AG08396 (cell line): ENCODE measurements at places on chromosomes 5 and 9.
A peak's percentile ranks its signal among the peaks of the same experiment; 100 is the strongest.

GRCh38 chr9:92714787-92715487, 45.0 kb upstream of the IPPK start:
- DNase-seq: peak; percentile 5

- no peak for DNase-seq
Measured at GRCh38 chr5:120062515-120062917, 401.6 kb upstream of the PRR16 start.

- DNase-seq: no peak
Measured at GRCh38 chr5:5039918-5040317, 100.2 kb upstream of the ADAMTS16 start.

DNA sequence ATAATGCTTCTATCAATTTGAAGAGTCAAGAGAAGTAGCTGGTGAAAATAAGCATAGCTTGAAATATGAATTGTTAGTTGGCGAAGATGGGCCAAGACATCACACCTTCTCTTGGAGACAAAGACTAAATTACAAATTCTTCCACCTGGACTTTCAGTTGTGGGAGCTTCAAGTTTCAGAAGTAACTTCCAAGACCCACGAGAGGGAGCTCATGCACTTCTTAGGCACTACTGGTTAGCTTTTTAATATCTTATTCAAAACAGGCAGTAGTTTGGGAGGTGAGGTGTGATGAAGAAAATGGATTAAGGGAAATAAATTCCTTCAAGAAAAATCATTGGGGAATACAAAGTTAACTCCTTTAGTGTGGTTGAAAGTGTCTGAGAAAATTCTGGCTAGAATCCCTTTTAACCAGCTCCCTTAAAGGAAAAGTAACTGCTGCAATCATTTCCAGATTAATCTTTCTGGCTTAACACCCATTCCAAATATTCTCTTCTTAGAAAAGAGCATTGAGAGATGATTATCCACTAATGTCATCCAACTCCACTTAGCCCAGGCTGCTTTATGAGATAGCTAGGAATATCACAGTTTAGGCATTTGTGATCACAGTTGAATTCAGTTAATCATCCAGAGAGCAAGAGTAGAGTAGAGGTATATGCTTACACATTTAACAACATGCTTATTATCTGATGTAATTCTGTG, 139.5 kb upstream of the DMRTA1 start:
- peak; percentile 38 for DNase-seq

- no peak for DNase-seq
Measured at GRCh38 chr5:98282521-98282920, 490.9 kb upstream of the RGMB start.

- DNase-seq: peak; percentile 23
Measured at GRCh38 chr9:16341177-16341576, 529.3 kb downstream of the BNC2 start.

DNA sequence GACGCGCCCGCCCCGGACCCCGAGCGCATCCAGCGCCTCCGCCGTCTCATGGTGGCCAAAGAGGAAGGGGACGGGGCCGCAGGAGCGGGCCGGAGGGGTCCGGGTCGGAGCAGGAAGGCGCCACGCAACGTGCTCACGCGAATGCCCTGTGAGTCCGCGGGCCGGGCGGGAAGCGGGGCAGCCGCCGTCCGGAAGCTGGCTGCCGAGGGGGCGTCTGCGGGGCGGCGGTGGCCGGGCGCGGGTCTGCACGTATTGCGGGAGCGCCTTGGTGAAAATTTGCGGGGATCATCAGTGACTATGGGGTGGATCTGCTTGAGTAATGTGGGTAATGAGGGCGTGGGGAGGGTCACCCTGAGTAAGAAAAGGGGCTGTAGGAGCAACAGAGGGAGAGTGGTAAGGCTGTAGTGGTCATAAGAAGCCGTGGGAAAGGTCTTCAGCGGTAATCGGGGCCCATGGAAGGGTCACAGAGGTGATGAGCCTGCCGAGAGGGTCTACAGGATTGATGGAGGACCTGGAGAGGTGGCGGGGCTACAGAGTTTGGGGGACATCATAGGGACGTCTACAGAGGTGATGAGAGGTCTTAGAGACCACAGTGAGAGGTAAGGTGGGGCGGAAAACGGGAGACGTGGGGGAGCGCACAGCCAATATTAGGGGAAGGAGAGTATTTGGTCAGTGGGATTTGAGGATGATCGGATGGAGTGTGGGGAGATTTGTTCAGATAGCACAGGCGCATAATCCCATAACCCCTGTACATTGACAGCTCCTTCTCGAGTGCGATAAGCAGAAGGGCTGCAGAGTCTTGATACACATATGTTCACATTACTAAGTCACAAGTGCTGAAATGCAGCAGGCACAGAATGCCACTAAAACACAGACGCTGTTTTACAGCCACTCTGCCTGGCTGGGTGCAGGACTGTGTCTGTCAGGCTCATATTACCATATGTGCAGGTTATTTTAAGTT, 819 bp downstream of the LSM11 start:
- peak; percentile 35 for DNase-seq

GRCh38 chr5:179242676-179243075, 102.6 kb downstream of the ADAMTS2 start:
- no peak for DNase-seq

GRCh38 chr9:87211669-87212068, 264.4 kb upstream of the GAS1 start:
- DNase-seq: no peak

- DNase-seq: peak; percentile 76
Measured at GRCh38 chr9:134661791-134662142, 20.2 kb downstream of the COL5A1 start.

- peak; percentile 76 for DNase-seq
Measured at GRCh38 chr9:34675048-34675714, 12.7 kb upstream of the CCL27 start.

GRCh38 chr5:142486581-142486980, 161.8 kb upstream of the SPRY4 start:
- peak; percentile 53 for DNase-seq

GRCh38 chr9:1759009-1759408, 256.1 kb upstream of the SMARCA2 start:
- DNase-seq: no peak

- DNase-seq: no peak
Measured at GRCh38 chr5:147668385-147668784, 114.1 kb downstream of the JAKMIP2 start.

GRCh38 chr5:143551820-143552251, 148.3 kb upstream of the NR3C1 start:
- DNase-seq: no peak

- no peak for DNase-seq
Measured at GRCh38 chr5:66551945-66552344, 44.2 kb upstream of the MAST4 start.

DNA sequence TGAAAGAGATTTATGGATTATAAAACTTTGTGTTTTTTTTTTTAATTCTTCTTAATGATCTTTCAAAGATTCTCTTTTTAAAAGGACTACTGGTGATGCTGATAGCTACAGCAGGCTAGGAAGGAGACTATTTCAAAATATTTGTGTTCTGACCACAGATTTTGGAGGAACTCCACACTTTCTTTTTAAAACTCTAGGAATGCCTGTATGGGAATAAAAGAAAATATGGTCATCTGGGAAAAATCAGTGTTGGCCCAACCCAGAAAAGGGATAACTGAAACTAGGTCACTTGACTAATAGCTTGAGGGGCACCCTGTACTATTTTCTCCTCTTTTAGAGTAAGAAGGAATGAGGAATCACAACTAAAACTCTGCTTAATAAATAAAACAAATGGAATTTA, 97.6 kb upstream of the ADAMTS19 start:
- DNase-seq: no peak

- DNase-seq: no peak
Measured at GRCh38 chr5:56154732-56155484, 78.2 kb downstream of the ANKRD55 start.

GRCh38 chr9:31519424-31519823, 865.0 kb upstream of the ACO1 start:
- DNase-seq: no peak

DNA sequence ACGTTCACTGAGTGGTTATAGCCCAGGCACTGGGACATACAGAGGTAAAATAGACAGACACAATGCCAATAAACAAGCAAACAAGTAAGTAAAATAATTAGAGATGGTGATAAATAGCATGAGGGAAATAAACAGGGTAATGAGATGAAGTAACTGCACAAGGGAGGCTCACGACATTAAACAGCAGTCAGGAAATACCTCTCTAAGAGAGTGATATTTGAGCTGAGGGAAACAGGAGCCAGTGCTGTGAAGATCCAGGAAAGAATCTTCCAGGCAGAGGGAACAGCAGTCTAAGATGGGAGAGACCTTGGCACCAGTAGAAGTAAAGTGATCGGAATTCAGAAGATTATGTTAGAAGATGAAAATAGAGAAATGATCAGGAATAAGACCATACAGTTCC, 279.4 kb downstream of the HINT1 start:
- no peak for DNase-seq

DNA sequence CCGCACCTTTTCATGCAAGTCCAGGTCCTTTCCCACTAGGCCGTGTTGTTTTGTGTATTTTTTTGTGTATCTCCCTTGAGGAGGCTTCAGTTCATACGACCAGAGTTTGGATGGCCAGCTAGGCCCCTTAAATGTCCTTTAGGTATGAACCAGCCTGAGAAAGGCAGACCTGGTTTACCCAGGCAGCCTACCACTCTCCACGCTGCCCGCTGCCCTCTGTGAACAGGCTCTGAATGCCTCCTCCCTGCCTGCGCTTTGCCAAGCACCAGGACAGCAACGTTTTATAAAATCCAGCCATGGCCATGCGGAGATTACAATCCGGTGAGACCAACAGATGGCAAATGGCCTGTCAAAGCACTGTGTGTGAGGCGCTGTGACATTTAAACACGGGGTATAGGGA, 626 bp upstream of the CLTB start:
- no peak for DNase-seq

GRCh38 chr5:151095341-151096000, 14.6 kb upstream of the TNIP1 start:
- no peak for DNase-seq

GRCh38 chr9:98999152-98999525, 55.4 kb downstream of the COL15A1 start:
- DNase-seq: no peak

DNA sequence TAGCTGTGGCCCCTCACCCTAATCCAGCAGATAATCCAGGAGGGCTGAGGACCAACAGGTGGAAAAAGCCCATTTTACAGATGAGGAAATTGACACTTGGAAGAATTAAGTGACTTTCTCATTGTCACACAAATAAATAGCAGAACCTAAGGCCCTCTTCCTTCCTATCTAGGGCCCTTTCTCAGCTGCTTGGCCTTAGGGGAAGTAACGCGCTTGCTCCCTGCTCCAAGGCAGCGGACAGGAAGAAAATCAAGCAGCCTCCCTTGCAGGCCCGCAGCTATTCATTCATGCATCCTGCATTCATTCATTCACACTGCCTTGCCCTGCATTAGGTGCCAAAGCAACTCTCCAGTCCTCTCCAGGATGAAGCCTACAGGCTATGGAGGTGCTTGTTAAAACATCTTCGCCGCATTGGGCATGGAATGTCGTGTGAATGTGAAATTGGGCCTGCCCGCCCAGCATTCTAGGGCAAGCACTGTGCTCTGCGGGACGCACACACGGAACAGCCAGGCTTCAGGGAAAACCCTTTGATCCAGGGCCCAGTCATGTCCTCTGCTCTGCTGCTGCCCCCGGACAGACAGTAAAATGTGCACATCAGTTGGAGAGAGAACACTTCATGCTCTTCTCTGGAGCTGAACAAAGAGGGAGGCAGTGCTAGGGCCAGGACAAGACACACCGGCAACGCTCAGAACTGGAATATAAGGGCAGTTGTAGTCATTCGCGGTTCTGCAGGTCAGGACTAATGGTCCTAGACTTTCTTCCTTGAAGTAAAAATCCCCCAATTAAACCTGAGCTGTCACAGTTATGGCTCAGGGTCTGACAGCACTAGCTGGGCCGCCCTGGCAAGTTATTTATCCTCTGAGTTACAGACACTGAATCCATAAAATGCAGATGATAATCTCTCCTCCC, 166.0 kb downstream of the COL23A1 start:
- DNase-seq: no peak
